ENCODE measurements at places on chromosomes 11 and 22.

DNA sequence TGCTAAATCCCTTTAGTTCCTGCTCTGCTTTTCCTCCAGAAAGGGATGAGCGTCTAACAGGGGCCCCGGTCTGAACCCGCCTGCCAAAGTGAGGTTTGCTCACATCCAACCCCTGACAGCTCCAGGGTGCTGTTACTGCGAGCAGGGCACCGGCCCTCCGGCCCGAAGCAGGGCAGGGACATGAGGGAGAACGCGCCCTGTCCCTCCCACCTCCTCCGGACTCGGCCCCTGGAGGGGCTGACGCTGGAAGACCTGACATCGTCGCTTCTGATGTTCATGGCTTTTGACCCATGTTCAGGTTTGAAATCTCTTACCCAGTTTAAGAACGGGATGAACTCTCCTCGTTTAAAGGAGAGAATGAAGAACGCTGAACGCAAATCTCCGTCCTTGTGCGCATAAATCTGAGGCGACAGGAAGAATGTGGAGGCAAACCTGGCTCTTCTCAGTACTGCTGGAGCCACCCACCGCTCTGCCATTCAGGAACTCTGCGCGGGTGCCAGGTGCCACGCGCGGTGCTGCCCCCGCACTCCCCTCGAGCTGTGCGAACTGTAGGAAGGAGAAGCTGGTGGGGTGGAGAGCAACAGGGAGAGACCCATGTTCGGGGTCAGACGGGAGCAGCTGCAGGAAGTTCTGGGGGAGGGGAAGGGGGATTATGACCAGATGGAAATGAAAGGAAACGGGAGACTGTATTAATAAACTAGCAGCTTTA lies 826 bp upstream of the EEF1G start:
- DNase-seq: no peak

- no peak for DNase-seq
Measured at GRCh38 chr11:73233211-73233610, 15.1 kb downstream of the P2RY2 start.

- DNase-seq: peak; percentile 18
Measured at GRCh38 chr11:65274735-65275682, 13.2 kb downstream of the POLA2 start.

DNA sequence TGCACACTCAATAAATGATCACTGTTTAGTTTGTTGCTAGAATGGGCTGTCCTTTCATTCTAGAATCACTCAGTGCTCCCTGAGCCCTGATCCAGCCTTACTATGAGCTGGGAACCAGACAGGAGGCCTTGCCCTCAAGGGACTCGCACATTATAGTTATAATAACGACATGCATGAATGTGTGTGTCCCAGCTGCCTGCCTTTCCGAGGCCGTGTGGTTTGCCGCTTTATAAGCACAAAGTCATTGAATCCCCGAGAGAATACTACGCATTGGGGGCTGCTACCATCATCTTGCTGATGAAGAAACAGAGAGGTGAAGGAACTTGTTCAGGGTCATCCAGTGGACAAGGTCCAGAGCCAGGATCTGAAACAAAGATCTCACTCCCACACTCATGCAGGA lies 75.7 kb downstream of the NFAM1 start:
- no peak for DNase-seq

DNA sequence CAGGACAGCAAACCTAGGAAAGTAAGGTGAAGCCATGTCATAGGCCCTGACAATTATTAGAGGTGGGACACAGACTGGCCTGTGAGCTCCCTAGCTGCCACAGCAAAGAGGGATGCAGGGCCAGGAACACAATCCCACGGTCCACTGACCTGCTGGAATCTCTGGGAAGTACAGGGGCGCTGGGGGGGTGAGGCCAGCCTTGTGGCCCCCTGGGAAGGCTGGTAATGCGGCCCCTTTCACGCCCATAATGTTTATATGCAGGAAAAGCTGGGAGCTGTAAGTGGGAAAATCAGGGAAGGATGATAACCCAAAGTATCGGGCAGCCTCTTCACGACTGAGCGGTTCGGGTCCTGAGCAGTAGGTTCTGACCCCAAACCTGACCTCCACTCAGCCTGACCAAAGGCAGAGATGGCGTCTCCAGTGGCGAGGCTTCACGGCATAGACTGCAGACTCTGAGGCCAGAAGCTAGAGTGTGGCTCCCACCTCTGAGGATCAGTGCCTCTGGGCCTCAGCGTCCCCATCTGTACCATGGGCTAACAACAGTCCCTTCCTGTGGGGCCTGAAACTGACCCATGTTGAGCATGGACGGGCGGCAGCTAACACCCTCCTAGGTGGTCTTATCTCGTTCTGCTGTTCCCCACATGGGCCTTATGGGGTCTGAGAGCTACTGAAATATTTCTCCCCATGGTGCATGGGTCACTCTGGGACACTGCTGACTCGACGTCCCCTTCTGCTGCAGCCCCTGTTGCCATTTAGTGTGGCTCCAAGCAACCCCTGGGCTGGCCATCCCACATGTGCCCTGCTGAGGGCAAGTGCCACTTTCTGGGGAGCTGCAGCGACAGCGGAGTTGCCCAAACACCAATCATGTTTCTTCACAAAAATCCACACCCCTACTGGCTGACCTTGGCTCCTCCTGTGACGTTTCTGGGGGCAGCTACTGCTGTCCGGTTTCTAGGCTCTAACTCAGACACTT lies 101.8 kb downstream of the PHF21B start:
- DNase-seq: no peak

GRCh38 chr11:10502770-10503169 lies 38.2 kb downstream of the RNF141 start:
- peak; percentile 9 for DNase-seq
